Smooth muscle cell of the umbilical artery (primary cell): ENCODE measurements at places on chromosomes 5 and 9. TPM values are rescaled to one million over a fixed set of nuclear protein-coding genes. Genes with fewer than 3 reads are reported as not detected.

ECSCR gene
- 0.30 and 0.74 TPM in 2 replicates for total RNA-seq

CSF1R gene
- 0.28 and 0.89 TPM in 2 replicates for total RNA-seq

EIF4E1B gene
- not detected in 2 replicates for total RNA-seq

PRUNE2 gene
- 6.2 and 8.8 TPM in 2 replicates for total RNA-seq

TMEFF1 gene
- 5.3 and 6.1 TPM in 2 replicates for total RNA-seq

NAIP gene
- total RNA-seq: 1.2 and 5.2 TPM in 2 replicates

KIF4B gene
- 0.09 TPM in 1 of 2 replicates, not detected in the other for total RNA-seq

ARHGEF39 gene
- total RNA-seq: 0.30 and 0.92 TPM in 2 replicates
